GM12892 (cell line): ENCODE measurements at places on chromosomes 13 and 19.

- no peak for DNase-seq
Observed at GRCh38 chr19:47560999-47561398, 11.9 kb downstream of the ZNF541 start.

DNA sequence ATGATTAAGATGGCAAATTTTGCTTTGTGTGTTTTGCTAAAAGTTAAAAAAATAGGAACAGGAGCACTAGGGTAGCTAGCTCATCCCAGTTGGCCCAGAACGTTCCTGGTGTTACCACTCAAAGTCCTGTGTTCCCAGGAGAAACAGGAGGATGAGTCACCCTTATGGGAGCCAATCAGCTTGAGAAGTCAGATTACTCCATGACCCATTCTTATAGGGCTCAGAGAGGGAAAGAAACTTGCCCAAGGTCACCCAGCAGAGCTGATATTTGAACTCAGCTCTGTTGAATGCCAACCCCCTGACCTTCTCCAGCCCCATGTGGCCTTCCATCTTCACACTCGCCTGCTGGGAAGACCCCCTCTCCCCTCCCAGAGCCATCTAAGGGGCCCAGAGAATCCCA, 13.0 kb downstream of the NMRK2 start:
- no peak for DNase-seq

- no peak for DNase-seq
Observed at GRCh38 chr13:82248762-82249161, 1633.5 kb downstream of the SLITRK1 start.

DNA sequence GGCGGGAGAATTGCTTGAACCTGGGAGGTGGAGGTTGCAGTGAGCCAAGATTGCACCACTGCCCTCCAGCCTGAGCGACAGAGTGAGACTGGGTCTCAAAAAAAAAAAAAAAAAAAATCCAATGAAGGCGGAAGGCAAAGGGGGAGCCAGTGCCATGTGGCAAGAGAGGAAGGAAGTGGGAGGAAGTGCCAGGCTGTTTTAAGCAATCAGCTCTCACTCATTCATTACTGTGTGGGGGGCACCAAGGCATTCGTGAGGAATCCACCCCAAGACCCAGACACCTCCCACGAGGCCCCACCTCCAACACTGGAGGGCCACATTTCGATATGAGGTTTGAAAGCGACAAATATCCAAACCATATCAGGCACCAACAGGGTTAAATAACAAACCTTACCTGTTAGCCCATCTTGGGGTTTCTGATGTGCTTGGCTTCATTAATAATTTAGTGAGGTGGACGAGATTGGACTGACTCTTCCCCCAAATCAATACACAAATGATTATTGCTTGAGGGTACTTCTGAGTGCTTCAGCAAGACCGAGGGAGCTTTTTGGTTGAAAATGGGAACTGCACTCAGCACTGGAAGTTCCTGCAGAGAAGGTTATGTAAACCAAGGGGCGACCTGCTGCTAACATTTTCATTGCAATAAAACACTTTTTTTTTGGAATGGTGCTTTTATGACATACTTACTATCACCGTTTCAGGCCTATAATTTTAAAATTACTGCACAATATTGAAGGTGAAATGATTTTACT, 7.5 kb upstream of the LRP3 start:
- DNase-seq: no peak

- no peak for DNase-seq
Observed at GRCh38 chr13:98214008-98214643, 37.1 kb upstream of the RNF113B start.

GRCh38 chr13:108168929-108169328, 46.4 kb downstream of the LIG4 start:
- DNase-seq: no peak

DNA sequence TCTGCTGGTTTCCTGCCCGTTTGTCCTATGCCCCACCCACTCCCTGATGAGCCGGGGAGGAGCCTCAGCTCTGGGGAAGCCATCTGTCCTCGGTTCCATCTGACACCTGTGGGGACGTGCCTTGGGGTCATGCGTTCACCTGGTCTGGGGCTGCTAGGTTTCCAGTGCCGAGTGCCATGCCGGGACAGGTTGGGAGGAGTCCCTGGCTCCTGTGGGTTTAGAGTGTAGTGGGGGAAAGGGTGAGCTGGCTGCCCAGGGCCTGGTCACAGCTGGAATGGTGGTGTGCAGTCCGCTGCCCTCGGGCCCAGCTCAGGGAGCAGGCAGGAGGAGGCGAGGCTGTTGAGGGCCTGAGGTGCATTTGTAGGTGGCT, 2.5 kb downstream of the KDM4B start:
- no peak for DNase-seq

DNA sequence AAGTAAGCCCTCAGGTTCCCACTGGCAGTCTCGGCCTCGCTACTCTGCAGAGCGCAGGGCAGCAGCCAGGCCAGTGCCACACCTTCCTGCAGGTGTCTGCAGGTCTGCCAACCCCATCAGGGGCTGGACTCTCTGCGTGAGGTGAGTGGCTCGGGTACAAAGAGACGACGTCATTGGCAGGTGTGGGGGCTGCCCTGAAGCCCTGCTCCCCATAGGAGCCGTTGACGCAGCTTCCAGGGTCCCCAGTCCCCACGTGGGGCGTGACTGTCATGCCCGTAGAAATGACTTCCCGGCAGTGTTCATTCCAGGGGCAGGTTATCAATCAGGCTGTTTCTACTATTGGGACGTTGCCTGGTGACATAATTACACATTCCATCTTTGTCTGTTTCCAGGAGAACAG, 15.3 kb upstream of the GJB6 start:
- DNase-seq: no peak

GRCh38 chr13:77002590-77003190, 10.8 kb downstream of the CLN5 start:
- no peak for DNase-seq

GRCh38 chr19:3607303-3608078, 816 bp upstream of the TBXA2R start:
- DNase-seq: no peak

DNA sequence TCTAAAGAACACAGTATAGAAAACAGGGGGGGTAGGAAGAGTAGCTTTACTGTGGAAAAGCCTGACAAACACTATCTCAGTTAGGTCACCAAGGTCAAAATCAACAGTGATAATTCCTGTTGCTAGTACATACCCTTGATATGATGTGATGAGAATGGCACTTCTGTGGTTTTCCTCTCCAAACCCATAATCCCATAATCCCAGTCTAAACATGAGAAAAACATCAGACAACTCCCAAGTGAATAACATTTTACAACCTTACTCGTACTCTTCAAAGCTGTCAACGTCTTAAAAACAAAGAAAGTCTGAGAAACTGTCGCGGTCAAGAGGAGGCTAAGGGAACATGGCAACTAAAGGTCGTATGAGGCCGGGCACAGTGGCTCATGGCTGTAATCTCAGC, 137.6 kb downstream of the FOXO1 start:
- DNase-seq: no peak

- peak; percentile 48 for DNase-seq
Observed at GRCh38 chr19:3324405-3324856, 42.0 kb upstream of the NFIC start.

DNA sequence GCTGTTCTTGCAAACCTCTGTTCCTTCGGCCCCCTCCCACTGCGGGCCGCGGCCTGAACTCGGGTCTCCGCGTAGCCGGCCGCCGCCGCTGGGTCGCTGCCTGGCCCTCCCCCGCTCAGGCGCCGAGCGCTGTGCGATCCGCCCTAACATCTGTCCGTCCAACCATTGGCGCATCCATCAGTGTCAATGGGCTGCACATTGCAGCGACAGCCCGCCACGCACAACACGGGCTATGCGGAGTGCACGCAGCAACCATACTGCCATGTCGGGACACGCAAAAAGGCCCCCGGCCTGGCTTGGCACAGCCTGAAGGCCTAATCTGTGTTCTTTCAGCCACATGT, 2.6 kb upstream of the TSHZ3 start:
- DNase-seq: no peak

GRCh38 chr19:45809643-45810159, 5.4 kb downstream of the RSPH6A start:
- no peak for DNase-seq

GRCh38 chr19:57786286-57786685, 16.8 kb downstream of the ZNF586 start:
- DNase-seq: no peak

DNA sequence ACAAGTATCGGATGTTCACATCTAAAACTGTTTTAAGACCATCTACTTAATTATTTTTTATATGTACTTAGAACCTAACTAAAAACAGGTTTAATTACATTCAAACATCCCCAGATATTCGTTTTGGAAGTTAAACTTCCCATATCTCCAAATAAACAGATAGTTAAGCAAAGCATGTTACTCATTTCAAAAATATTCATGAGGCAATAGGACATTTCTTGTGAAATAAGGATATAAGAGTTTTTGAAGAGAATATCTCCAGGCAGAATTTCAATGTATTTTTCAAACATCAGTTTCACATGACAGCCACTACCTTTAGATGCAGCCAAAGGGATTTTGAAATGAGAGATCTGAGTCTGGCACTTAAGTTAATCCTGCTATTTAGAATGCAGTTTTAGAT, 697.5 kb downstream of the SLITRK1 start:
- no peak for DNase-seq

DNA sequence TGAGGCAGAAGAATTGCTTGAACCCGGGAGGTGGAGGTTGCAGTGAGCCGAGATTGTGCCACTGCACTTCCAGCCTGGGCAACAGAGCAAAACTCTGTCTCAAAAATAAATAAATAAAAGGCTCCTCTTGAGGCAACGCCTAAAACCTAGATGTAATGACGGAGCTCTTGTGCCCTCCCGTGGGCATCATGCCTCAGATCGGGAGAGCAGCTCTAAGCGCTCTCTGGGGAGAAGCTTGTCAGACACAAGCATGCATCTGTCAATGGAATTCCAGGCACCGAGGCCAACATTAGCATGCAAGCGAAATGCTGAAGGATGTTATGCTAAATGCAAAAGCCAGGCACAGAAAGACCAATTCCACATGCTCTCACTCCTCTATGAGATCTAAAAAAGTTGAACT, 45.6 kb upstream of the MRI1 start:
- no peak for DNase-seq

GRCh38 chr19:47190167-47190727, 40.8 kb downstream of the BBC3 start:
- no peak for DNase-seq

- no peak for DNase-seq
Observed at GRCh38 chr19:2573916-2574315, 98.0 kb downstream of the GADD45B start.

- no peak for DNase-seq
Observed at GRCh38 chr13:35994131-35994966, 136.8 kb downstream of the DCLK1 start.

DNA sequence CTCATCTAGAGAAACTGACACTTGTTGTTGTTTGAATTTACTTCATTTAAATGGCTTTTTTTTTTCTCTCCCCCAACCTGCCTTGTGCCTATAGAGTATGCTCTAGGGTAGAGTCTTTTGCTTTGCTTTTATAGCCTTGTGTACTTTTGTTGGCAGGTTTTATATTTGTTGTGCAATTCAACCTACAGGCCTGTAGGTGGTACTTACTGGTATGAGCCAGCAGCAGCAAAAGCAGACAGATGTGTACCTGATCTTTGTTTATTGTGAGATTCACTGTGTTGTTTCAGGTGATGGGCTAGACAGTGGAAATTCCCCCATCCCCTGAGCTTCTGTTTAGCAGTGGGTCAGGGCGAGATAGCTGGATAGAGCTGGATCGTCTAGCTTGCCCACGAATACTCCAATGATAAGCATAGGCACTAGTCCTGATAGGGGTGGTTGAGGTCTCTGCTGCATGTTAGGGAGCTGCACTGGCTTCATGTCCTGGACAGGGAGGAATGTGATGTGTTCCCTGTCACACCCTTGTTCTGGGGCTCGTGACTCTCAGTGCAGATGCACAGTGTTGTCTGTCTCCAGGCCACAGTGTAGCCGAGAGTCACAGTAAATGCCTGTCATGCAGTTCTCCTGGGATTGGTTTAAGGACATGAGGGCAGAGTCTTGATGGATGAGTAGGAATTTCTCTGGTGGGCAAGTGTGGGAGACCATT, 21.3 kb downstream of the DNAJC3 start:
- DNase-seq: no peak

DNA sequence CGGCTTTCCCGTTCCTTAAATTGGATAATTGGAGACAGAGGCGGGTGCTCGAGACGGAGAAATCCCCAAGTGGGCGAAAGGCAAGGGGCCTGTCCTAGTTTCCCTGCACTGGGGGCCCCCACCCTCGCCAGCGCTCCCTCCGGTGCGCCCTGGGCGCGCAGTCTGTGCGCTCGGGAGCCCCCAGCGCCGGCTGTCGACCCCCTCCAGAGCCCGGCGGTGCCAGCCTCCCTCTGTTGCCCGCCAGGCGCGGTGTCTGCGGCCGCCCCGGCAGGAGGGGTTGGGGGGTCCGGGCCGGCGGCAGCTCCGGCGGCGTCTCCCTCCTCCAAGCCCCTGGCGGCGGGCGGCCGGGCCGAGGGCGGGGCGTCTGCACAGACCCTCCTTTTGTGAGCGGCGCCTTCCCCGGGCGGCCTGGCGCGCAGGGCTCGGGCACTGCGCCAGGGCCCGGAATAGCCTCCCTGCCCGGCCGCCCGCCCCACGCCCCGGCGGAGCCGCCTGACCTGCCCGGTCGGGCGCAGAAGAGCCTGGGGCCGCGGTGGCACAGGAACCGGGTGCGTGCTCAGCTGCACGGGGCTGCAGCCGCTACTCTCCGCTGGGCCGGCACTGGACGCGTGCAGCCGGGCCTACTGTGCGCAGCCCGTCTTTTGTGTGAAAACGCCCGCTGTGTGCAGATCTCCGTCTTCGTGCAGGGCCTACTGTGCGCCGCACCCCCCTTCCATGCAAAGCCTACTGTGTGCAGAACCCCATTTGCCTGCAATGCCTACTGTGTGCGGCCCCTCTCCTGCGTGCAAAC, 13.2 kb downstream of the GADD45B start:
- DNase-seq: peak; percentile 61

DNA sequence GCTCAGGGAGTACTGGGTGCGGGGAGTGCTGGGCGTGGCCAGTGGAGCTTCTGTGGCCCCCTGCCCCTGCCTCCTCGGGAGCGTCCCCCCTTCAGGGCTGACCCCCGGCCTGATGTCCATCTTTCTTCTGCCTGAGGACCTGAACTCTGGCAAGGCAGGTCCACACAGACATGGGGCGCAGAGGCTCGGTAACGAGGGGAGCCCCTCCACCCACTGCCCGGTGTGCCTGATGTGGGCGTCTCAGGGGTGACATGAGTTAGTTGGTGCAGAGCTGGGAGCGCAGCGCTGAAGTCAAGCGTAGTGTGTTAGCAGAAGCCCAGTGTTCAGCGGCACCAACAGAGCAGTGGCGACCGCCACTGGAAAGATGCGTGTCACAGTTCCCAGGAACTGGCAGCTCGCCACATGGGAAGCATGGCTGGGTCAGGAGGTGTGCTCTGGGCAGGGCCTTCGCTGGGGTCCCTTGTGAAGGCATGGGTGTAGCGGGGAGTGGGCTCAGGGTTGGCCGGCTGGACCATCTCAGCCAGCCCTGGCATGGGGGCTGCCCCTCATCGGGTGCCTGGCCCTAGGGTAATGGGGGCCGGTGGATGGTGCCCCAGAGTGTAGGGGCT, 11.5 kb downstream of the THOP1 start:
- DNase-seq: no peak

- no peak for DNase-seq
Observed at GRCh38 chr19:16736709-16737108, 17.1 kb downstream of the NWD1 start.

GRCh38 chr13:42883771-42884467, 102.5 kb downstream of the FAM216B start:
- DNase-seq: no peak

- DNase-seq: no peak
Observed at GRCh38 chr13:111159362-111160320, 44.5 kb downstream of the ARHGEF7 start.
